ENCODE measurements at places on chromosomes 2 and 18.

DNA sequence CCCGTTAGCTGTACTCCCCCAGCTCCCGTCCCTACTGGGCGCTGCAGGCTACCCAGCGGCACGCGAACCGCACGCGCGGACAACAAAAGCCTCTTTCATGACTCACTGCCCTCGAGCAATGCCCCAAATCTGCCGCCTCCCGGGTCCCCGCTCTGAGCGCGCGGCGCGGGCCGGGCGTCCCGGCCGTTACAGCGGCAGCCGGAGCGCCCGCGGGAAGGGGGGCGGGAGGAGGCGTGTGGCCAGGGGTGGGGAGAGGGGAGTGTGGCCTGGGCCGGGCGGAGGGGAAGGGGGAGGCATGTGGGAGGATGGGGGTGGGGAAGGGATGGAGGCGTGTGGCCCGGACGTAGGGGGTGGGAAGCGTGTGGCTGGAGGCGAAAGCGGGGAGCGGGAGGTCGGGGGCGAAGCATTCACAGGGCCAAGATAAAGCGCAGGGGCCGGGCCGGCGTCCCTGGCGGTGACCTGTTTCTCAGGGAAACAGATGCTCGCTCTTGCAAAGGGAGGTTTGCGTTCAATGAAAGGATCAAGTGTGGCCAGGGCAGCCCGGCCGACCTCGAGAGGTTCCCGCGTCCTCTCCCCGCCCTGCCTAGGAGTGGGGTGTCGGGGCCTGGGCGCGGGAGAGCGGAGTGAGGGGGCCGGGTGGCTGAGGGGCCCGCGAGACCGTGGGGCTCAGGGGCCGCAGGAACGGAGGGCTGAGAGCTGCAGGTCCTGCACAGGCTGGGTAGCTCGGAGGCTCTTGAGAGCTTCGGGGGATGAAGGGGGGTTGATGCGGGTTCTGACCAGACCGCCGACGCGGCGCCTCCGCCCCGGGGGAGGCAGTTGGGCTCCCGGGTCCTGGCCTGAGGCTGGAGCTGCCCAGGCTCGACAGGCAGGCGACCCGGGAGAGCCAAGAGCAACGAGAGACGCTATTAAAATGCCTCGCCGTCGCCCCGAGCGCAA, 3.5 kb upstream of the NEUROD1 start:
- DNase-seq, result peak; percentile 55

DNA sequence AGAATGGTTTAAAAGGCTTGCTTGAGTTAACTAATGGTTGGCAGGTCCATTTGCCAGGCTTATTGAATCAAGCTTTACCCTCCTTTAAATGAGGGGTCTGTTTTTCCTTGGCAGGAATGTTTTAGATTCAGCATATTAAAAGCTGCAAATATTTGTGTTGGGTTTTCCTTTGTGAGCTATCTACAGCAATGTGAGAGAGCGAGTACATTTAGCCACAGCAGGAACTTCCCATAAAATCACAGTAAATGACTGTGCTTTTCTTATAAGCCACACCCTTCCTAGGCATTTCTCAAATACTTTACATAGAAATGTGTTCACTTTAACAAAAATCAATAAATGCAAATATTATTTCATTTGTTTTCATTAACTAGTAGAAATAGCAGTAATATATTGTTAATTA, 23.9 kb downstream of the CALCRL start:
- DNase-seq, result no peak

DNA sequence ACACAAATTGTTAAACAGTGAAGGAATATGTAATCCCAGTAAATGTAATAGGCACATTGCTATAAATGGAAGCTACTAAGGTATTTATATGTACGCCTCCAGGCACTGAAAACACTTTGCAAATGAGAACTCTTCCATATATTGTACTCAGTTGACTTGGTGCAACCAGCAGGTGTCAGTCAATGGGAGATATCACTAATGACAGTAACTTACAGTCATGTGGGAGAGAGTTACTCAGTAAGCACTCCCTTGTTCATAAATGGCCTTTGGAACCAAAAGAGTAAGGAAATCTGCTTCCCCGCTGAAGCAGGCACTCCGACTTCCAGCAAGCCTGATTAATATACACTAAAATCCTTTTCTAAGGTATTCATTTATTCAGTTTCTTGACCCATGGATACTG, 5.9 kb downstream of the MDH1 start:
- DNase-seq, result no peak

GRCh38 chr2:176508984-176509740, 239.9 kb downstream of the MTX2 start:
- no peak for DNase-seq

DNA sequence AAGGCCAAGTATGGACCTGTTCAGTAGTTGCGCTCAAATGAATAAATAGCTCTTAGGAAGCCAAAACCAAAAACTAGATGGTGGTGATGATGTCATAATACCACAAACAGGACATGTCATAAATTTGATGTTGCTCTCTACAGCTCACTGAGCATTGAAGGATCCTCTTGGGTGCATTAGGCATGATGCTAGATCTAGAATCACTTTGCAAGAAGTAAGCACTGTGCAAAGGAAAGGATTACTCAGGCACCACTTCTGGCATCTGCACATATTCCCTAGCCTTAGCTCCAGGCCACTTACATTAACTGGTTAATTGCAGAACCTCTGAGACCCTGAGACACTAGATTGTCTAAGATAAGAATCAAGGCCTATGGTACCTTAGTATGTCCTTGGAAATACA, 58.0 kb downstream of the LRRTM1 start:
- DNase-seq, result no peak

DNA sequence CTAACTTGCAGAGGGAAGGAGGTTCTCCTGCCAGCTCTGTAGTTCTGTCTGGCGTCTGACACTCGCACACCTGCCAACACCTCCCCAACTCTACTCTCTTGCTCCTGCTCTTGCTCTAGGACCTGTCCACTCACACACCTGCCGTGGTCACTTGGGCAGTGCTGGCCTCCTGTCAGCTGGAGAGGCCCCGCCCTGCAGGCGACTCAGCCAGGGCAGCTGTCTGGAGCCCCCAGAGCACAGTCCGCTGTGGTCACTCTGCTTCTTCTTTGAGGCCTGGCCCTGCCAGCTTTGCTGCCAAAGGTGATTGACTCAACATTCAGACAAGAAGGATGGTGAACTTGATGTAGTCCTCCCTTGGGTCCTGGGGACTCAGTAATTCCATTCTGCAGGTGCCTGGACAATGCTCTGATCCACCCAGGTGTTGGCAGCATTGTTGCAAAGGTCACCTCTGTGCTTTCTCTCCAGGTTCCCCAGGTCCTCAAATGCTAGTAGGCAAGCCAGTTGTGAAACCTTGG, 18.7 kb downstream of the TPO start:
- no peak for DNase-seq

DNA sequence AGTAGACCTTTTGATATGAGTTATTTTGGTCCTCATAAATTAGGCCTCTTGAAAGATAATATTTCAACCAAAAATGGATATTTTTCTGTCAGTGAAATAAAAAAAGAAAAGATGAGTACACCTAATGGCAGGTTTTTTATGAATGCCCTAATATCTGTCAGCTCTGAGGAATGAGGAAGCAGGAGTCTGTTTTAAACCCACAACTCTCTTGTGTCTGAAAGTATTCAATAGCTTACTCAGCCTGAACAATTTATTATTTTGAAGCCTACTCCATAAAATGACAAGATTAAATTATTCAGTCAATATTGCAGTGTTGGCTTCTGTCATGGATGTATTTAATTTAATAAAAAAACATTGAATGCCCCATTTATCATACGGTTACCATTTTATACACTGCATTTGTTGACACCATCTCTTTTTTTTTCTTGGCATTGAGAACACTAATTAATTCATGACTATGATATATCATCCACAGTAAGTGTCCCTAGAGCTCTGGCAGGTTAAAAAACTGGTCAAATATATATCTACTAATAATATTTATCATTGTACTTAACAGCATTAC, 548.2 kb downstream of the CBLN2 start:
- no peak for DNase-seq

DNA sequence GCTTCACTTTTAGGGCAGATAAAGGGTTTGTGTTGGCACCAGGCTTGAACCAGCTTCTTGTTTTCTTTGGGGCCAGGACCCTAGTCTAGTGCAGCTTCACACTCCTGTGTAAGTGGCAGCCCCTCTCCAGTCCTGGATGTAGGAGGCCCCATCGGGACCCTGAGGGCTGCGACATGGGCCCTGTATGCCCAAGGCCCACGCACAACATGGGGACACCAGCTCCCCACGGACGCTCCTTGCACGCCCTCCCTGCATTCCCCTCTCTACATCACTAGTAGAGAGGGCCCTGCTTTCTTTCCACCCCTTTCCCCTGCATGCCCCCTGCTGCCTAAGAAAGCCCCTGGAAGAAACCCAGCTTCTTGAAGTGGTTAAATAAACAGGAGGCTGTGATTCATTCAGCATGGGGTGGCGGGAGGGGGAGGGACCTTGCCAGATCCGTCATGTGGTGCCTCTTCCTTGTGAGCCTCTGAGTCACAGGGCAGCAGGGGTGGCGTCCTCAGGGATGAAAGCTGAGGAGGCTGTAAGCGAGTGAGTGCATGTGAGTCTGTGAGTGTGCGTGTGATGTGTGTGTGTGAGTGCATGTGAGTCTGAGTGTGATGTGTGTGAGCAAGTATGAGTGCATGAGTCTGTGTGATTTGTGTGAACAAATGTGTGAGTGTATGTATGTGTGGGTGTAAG, 42.5 kb downstream of the COPS8 start:
- DNase-seq, result peak; percentile 93

DNA sequence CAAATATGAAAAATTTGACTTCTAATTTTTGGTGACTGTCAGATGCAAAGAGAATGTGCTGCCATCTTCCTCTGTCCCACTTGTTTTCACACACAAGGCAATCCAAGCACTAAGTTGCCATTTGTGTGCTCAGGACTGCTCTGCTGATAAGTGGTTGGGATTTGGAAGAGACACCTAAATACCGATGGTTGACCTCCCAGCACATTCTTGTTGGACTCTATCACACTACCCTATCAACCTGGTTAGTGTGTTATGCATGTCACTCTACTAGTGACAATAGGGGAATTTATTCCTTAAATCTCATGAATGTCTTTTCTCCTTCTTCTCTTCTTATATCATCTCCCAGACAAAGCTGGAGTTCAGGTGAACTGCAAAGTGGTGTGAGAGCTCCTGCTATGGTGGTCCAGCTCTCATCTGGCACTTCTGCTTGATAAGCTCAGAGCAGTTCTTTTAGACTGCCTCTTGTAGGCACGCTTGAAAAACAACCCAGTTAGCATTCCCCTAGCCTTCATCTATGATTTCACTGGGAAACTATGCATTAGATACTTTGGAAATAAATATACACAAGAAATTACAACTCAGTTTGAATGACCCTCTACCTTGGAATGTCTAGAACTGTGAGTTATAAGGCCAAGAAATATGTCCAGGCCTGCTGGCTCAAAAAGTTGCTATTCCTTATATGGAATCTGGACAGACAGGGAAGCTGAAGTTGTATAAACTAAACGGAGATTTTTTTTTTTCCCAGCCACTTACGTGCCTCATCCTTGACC, 404.8 kb downstream of the MEIS1 start:
- DNase-seq, result peak; percentile 63

GRCh38 chr18:65988386-65988785, 237.6 kb downstream of the CDH7 start:
- DNase-seq, result no peak

- no peak for DNase-seq
Observed at GRCh38 chr2:102809291-102810189, 47.7 kb downstream of the TMEM182 start.

DNA sequence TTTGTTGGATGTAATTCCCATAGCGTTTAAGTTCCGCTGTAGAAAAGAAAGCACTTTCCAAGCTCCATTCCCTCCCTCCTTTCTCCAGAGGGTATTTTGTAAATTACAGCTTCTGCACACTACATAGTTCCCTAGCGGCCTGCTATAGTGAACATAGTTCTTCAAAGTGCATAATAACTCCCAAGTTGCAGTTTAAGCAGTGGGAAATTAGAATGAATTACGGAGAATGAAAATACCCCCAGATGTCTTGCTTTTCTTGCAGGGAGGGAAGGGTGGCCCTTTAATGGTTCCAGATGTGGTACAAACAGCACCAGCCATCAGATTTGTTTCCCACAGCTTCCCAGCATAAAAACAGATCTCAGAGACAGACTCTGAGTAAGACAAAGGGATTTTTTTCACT, 893.9 kb downstream of the SUCLG1 start:
- no peak for DNase-seq

DNA sequence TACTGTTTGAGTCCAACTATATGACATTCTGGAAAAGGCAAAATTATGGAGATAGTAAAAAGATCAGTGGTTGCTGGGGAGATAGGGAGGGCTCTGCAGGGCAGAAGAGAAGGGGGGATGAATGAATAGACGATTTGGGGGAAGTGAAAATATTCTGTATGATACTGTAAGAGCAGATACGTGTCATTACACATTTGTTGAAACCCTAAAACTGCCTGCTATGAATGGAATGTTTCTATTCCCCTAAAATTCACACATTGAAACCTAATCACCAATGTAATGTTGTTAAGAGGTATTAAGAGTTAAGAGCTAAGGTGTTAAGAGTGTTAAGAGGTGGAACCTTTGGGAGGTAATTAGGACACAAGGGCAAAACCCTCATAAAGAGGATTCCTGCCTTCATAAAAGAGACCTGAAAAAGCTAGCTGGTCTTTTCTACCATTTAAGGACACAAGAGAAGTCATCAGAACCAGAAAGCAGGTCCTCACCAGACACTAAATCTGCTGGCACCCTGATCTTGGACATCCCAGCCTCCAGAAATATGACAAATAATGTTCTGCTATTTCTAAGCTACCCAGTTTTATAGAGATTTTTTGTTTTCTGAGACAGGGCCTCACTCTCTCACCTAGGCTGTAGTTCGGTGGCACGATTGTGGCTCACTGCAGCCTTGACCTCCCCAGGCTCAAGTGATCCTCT, 76.2 kb downstream of the ATAD2B start:
- DNase-seq, result no peak

- no peak for DNase-seq
Observed at GRCh38 chr18:31506024-31506742, 8.2 kb downstream of the DSG2 start.

DNA sequence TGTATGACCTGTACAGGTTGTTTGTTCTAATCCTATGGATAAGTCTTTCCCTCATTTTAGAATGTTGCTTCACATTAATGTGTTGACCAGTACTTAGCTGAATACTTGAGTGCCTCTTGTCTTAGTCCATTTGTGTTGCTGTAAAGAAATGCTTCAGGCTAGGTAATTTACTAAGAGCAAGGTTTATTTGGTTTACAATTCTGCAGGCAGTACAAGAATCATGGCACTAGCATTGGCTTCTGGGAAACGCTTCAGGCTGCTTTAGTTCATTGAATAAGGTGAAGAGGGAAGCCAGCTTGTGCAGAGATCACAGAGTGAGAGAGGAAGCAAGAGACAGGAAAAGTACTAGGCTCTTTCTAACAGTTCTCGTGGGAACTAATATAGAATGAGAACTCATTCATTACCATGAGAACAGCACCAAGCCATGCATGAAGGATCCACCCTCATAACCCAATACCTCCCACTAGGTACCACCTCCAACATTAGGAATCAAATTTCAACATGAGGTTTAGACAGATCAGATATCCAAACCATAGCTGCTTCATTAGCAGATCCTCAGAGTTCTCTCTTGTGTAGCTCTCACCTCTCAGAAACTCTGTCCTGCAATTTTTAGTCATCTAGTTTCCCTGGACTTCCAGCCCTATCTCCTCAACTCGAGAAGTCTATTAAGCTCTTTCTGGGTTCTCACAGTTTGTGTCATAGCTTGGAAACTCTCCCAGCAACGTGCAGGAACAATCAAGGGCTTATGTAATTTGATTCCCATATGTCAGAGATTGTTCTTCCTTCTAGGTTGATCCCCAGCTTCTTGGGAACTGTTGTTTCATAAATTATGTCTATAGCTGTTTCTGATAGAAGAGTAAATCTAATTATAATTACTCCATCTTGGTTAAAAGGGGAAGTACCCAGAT, 2082.3 kb upstream of the CELF4 start:
- DNase-seq, result no peak

- DNase-seq, result no peak
Observed at GRCh38 chr18:47172476-47172875, 3.7 kb downstream of the IER3IP1 start.
